KG1 (cell line): ENCODE measurements at places on chromosomes 11 and 22.

DNA sequence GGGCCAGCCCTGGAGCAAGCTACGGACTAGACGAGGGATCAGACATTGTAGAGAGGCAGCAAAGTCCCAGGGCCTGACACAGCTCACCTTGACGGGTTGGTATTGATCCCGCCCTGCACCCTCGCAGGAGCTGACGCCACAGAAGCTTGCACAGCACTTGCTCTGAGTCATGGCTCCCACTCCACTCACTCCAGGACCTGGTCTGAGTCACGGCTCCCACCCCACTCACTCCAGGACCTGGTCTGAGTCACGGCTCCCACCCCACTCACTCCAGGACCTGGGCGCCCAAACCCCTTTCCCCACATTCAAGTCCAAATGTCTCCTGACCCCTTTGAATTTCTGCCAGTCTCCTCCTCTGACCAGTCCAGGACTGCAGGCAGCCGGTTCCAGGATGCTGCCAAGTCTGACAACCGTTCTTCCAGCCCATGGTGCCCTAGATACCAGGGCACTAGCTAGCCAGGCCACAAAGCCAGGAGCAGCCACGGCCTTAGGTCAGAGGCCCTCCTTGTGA is 6.0 kb upstream of the PNPLA5 start:
- DNase-seq: no peak

GRCh38 chr11:62431171-62431901 is 12.5 kb downstream of the SCGB1A1 start:
- DNase-seq: no peak

DNA sequence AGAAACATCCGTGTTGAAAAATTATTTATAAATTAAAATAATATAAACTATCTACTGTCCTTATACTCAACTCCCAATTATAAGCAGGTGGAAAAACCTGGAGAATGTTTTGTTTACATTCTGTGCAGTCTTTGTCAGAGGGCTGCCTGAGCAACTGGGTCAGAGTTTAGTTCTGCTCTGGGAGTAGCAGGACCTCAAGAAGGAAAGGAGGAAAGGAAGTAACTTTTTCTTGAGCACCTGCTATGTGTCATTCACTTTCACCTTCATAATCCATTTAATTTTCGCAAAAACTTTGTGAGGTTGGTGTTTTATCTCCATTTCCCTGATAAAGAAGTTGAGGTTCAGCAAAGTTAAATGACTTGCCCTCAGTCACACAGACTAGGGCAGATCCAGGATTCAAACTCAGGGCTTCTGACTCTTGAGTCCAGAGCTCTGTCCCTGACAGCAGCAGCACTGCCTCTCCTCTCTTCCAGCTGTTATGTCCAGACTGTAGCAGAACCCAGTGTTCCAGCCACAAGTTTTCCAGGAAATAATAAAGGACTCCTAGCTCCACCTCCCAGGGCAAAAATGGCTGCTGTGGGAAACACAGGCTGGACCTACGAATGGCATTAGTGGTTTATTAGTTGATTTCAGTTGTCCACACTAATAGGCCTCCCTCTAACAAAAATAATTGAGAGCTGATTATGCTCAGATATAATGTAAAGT is 6.4 kb downstream of the CD3E start:
- DNase-seq: no peak

DNA sequence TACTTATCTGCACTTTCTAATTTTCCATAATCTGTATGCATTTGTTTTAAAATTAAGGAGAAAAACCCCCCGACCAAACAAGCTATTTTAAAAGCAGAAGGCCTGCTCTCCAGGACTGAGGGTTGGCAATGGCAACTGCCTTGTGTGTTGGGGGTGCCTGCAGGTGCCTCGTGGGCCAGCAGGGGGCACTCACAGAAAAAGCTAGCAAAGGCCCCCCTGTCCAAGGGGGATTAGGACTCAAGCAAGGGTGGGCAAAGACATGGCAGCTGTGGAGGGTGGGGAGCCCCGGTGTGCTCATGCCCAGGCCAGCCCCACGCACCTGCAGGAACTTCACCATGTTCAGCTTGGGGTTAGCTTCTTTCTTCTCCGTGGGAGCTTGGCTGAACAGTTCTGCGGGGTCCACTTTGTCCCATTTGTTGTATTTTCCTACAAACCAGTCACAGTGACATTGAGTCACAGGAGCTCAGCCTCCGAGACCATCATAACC is 10.3 kb downstream of the TOP3B start:
- DNase-seq: peak; percentile 20

DNA sequence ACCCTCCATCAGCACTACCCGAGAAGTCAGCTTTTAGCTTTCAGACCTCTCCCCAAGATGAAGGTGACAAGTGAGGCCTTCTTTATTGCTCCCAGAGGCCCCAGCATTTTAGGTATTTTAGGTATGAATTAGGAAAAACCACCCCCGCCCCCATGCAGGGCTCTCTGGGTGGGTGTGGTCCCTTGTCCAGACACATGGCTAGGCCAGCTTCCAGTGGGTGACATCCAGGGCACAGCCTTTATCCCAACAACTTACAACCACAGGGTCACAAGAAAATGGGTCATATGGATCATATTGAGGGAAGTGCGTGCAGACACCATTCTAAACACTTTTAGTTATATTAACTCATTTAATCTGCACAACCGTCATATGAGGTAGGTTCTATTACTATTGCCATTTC is 42.1 kb downstream of the RIBC2 start:
- no peak for DNase-seq

DNA sequence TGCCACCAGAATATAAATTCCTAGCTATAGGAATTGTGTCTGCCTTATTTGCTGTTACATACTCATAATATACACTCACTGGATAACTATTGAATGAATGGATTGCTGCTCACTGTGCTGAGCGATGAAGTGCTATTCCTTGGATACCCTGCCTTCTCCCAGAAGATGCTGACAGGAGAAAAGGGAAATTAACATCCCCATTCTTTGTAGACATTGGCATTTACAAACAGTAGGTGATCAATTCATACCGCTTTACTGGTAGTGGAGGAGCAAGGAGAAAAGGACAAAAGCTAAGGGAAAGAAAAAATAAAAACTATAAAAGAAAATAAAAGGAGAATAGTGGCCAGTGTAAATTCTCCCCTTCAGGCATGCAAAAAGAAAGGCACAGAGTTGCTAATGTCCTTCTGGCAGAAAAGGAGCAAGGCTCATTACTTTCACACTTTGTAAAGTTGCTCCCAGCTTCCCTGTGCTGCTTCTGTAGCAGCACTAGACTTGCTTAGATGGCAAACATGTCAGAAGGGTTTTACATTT is 183.0 kb downstream of the LUZP2 start:
- DNase-seq: no peak

DNA sequence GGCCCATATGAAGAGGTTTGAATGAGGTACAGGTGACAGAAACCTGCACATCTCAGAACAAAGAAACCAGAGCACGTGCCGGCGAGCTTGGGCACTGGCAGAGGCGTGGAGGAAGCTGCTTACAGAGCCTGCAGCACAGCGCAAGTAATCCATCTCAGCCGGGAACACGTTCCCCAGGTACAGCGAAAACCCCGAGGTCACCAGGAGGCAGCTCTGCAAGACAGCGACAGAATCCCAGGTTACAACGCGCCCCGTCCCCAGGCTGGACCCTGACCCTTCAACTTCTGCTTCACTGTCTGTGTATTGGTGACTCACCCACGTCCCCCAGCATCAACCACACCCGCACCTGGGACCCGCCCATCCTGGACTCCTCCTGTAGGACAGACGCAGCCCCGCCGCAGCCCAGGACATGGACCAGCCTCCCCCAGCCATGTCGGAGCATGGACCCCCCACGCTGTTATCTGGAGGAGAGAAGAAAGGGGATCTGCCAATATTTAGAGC is 2.2 kb downstream of the MLC1 start:
- no peak for DNase-seq

- DNase-seq: no peak
Measured at GRCh38 chr22:27895600-27895999, 23.5 kb downstream of the PITPNB start.

DNA sequence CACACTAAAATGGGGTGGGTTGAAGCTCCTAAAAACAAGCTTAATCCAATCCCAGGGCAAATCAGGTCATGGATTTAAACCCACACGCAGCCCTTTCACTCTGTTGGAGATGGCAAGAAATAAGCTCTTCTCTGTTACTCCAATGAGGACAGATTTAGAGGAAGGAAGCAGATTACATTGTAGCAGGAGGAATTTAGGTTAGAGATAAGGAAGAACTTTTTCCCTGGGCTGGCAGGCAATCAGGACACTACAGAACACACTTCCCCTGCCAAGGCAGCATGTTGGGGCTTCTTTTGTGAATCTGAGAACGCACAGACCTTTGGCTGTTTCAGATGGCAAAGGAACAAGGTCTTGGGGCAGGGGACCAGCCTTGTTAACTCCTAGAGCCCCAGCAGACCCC is 46.2 kb downstream of the C11orf58 start:
- no peak for DNase-seq
